Posterior vena cava (tissue), 2 donors: ENCODE measurements at places on chromosomes 4 and X.

- DNase-seq, result no peak
Observed at GRCh38 chrX:40952855-40953254, 132.4 kb upstream of the USP9X start.

GRCh38 chr4:13478707-13479106, 5.4 kb downstream of the RAB28 start:
- no peak for DNase-seq

GRCh38 chr4:175234162-175234561, 316.0 kb downstream of the ADAM29 start:
- no peak for DNase-seq

DNA sequence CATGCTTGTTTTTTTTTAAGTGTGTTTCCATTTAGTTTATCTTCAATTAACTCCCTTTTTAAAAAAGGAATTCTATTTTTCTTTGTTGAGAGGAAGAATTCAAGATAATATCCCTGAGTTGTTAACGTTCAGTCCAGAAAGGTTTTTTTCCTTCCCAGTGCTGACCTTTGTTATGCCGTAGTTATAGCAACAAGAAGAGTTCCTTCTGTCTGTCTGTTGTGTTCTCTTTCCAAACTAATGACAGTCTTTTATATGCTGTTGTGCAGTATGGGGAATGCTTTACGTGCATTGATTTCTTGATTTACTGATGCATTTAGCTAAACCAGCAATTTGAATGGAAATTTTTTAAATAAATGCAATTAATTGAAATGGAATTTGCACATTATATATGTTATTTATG, 6.6 kb upstream of the CXXC4 start:
- no peak for DNase-seq

DNA sequence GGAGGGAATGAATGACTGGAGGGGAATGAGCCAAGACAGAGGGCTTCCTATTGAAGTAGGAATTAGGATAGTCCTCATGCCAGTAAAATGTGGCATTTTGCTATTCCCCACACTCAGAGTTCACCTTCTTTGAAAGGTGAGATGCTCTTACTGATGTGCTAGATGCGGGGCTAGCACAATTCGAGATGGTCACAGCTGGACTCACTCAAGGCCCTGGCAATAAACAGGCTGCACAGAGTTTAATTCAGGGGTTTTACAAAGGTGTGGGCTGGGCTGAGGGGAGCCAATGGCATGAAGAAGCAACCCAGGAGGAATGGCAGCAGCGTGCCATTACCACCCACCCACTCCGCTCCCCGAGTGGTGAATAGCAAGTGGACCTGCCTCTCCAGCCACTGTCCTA, 55.1 kb downstream of the ENPP6 start:
- DNase-seq, result no peak
